ENCODE measurements at places on chromosomes 5 and 9.

GRCh38 chr5:31987985-31988710 is 186.0 kb downstream of the GOLPH3 start:
- DNase-seq = no peak

DNA sequence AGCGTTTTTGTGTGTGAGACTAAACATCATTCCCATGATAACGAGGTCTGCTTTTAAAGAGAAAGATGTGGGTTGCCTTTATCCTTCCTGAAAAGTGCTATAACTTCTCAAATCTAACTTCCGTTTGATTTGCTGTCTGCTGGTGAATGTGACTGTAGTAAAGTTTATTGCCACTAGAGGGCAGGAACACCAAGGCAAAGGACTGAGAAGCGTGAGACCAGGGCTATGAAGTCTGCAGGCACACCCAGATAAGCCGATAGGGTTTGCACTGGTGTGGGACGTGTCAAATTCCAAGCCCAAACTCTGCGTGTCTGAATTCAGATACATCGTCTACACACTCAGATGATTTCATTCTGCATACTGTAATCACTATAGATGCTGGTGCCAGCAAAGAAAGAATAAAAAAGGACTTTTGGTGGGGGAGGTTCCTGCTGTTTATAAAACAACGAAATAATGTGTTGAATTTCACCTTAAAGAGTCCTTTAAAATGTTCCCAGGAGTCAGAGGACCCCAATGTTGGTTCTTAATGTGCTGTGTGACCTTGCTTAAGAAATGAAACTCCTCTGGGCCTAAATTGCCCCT is 87.2 kb downstream of the PTTG1 start:
- peak; percentile 88 for DNase-seq

DNA sequence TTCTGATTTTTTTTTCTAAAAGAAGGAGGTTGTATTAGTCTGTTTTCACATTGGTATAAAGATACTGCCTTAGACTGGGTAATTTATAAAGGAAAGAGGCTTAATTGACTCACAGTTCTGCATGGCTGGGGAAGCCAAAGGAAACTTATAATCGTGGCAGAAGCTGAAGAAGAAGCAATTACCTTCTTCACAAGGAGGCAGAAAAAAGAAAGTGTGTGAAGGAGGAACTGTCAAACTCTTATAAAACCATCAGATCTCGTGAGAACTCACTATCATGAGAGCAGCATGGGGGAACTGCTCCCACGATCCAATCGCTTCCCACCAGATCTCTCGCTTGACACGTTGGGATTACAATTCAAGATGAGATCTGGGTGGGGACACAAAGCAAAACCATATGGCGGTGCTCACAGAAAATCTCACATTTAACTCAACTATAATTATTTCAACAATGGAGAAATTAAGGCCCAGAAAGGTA is 27.1 kb downstream of the DPYSL3 start:
- DNase-seq = no peak

DNA sequence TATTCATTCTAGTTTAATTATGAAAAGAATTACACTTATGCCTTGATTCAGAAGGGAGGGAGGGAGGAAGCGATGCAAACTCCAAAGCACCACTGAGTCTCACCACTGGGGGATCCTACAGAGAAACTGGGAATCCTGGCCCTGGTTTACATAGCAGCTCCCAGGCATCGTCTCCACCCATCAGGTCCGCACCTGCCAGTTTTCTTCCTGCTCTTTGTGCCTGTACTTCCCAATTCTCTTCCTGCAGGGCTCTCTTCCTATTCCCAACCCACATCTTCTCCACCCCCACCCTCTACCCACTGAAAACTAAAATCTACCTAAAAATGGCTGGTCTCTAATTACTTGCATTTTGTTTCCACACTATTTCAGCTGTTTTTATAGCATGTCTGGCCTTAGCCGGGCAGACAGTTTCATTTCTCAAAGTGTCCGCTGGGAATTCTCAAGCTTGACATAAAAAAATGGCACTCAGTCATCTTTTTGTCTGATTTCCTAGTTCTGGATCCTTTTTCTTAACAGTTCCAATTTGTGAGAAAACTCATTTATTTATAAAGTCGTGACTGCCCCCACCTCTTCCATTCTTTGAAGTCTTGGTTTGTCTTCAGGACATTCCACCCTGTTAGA is 1.6 kb upstream of the TNIP1 start:
- DNase-seq = no peak

DNA sequence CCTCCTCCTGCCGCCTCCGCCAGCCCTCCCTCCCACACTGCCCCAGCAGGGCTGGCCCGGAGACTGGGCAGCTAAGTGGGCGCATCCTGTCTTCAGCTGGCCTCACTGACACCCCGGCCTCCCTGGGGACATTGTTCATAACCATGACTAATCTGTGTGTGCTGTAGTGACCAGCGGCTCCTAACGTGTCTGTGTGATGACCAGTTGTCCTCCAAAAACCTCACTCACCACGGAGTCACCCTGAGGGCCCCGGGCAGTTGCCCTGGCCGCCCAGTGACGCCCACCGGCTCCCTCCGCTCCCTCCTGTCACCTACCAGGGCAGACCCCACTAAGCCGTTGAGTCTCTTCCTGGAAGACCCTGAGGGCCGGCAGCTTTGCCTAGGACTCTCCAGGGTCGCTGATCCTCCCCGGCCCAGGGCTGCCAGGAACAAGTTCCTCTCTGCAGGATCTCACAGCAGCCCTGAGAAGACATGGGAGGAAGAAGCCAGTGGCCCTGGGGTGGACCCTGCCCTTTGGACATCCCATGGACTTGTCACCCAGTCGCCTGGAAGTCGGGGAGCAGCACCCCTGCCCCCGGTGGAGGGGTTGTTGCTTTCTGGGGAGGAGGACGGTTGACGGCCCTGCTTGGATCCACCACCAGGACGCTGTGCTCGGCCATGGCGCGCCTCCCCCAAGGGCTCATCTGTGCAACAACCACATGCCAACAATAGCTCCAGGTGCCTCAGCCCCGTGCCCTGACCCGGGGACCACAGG is 110.2 kb upstream of the LMX1B start:
- DNase-seq = no peak

DNA sequence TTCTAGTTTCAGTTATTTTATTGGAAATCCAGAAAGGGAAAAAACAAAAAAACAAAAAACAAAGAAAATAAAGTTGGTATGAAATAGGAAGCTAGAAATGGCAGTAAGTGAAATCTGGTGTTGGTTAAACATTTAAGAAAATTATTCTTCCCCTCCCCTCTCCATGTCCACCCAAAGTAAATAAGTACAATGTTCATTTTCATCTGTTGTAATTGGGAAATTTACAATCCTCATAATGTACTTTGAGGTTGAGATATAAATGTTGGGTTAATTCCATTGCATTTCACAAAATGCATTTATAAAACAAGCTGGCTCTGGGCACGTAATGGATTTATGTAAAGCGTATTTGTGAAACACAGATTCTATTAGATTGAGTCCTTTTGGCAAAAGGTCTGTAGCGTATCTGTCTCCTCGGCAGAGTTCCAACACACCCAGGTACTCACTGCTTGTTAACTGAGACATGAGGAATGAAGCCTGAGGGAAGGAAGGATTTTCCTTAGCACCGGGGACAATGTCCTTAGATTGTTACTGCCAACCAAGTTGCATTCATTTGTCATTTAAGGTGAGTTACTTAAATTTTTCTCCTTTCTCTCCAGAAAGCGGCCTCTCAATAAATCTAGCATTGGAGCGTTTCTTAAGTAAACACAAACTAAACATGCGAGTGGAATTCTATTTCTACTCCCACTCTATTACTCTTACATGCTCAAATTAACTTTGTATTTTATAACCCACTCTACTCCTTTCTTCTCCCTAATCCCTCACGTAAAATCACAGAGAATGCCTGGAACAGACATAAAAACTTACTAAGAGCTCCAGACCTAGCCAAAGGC is 912.3 kb upstream of the WWC1 start:
- no peak for DNase-seq

- no peak for DNase-seq
Measured at GRCh38 chr5:95887977-95888376, 65.5 kb upstream of the GLRX start.

DNA sequence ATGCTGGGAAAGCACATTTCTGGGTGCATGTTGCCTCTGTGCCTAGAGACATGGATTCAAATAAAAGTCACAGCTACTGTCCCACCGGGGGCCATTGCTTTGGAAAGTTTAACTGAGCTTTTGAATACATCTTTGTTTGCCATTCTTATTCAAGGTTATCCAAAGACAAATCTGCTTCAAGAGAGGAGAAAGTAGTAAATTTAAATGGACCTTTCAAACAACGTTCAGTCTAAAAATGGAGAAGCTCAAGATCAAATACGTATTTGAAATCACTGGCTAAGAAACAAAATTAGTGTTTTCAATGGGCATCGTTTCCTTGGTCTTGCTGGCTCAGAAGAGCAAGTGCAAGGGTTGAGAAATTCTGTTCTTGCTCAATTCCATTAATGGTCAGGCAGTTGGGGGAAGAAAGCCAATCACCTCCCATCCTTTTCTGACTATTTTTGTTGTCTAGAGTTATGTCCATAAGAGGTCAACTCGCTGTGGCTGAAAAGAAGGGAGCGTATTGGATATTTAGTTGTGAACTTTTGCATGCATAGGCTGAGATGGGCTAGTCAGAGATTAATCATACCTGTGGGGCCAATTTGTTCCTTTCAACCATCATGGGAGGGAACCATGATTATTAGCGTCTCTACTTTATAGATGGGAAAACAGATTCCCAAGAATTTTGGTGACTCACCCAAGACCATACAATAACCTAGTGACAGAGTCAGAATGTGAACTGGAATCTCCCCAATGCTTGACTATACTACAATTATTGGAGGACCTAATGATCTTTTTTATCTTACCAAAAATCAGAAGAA is 276.2 kb upstream of the TNC start:
- no peak for DNase-seq

DNA sequence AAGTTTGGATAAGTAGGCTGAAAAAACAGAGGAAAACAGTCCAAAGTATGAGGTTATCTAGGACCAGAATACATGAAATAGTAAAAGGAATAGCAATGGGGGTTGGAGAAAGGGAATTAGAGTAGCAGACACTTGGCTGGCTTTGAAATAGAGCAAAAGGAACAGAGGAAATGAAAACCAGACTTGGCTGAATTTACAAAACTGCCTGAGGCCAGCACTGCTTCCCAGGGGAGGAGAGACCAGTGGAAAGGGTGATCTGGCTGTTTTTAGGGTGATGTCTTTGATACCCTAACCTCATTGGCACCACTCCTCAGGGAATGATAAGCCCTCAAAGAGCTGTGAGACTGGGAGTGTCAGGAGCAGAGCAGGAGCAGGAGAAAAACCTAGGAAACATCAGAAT is 413.4 kb upstream of the SLC30A5 start:
- DNase-seq = no peak

GRCh38 chr5:133377736-133378135 is 234.6 kb downstream of the FSTL4 start:
- DNase-seq = no peak

DNA sequence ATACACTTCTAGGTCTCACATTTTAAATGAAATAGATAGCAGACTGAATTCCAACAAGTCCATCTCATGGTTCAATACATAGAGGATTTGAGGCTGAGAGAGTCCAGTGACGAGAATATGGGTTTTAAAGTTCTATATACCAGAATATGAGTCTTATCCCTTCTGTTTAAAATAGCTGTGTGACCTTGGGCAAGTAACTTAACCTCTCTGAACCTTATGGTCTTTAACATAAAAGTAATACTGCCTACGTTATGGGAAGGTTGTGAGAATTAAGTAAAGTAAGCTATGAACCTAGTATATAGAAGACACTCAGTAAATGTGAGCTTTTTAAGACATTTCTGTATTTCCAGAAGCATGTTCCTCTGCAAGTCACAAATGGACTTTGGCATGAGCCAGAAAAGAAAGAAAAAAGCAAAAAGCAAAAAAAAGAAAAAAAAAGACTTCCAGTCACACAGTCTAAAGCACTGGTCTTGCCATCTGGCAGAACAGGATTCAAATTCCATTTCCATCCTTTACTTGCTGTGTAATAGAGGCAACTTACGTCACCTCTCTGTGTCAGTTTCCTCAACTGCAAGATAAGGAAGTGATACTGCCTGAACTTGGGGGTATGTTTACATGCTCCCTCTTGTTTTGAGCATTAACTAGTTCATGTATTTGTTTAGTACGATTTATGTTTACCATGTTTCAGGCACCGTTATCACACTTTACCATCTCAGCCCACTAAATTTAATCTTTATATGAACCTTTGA is 248.2 kb downstream of the TRIM32 start:
- no peak for DNase-seq

- DNase-seq = no peak
Measured at GRCh38 chr9:12856603-12857002, 81.8 kb downstream of the LURAP1L start.

- no peak for DNase-seq
Measured at GRCh38 chr5:98755406-98755805, 18.1 kb upstream of the RGMB start.

DNA sequence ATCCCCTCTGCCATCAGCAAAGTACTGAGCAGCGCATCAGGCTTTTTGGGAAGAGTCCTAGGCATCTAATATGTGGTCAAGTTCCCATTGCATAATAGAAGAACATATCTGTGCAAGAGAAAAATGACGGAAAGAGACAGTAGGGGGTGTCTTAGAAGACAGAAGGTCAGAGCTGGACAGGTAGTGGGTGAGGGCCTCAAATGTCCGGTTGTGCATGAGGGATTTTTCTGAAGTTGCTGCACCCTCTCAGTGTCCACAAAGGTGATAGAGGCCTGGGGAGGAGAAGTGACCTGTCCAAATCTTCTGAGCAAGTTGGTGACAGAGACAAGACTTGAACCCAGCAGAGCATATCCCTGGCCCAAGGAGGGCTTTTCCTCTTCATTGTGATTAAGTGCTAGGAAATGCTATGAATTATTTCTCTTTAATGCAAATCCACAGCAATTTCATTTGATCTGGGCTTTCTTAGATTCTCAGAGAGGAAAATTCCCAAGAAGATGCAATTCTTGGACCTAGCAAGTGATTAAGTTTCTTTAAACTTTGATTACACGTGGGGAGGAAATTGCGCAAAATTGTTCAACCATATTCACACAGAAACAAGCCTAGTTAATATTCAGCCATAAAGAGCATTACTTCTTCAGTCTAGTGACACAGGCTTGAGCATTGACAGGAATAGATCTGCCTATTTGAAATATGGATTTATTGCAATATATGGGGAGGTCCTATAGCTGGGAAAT is at the start of gene OR2S2:
OR2S2 (minus strand) TSS at position 51 of the 734 bp plus-strand sequence. CDS start 56 bp downstream, outside the sequence.
- DNase-seq = no peak

DNA sequence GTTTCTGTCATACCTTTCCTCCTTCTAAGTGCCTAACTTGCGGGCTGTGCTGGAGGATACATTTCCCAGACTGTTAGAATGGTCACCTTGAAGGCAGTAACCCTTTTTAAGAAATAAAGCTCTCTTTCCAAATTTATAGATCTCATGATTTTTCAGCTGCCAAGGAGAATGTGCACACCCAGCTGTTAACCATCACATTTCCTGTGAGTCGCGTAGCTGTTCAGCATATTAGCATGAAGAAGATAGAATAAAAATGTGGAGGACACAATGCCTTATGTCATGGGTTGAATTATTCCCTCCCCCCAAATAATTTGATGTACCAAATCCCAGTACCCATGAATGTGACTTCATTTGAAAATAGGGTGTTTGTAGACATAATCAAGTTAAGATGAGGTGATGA is 729.4 kb downstream of the MTRR start:
- no peak for DNase-seq

DNA sequence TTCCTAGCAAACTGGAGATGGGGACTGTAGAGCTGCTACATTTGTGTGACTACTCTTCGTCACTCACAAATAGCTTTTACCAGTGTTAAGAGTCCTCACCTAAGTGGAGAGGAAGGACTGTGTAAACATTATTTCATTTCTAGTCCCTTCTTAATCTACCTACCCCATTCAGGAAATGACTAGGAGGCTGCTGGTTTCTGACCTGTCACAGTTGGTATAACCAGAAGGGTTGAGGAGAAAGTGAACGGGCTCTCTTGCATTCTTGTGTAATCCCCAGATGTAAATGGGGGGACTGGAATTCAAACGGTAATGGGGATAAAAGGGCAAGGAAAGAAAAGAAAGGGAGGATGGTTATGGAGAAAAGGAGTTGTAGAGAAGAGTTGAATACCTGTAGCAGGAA is 35.4 kb upstream of the BNIP1 start:
- DNase-seq = no peak
